ENCODE measurements at places on chromosomes 11 and 22.

DNA sequence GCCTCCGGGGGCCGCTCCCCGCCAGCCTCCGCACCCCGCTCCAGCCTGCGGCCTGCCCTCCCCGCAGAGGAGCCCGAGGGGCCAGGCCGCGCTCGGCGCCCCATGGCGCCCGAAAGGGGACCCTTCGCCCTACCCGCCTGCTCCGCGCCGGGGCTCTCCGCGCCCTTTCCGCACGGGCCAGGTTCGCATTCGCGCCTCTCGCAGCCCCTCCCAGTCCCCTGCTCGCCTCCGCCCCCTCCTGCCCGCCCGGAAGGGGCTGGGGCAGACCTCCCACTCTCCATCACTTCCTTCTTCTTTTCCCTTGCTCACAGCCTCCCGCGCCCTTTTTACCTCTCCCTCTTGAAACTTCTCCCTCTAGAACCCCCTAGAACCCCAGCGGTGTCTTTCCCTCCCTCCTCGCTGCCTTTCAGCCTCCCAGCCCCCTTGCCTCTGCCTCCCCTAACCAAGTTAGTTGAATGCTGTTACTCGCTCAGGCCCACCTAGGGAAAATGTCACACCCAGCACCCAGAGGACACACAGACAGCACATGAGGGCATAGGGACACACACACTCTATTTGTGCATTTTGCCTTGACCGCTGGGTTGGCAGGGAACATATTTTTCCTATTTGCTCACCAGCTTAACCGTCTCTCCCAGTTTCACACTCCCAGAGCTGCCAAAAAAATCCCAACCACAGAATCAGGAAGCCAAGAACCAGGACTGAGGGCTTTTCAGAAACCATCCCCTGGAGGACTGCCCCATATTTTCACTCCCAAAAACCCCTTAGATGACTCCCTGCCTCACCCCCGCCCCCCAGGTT lies at the start of gene SLC43A3:
TSS of gene SLC43A3 (minus strand) at position 193 of the 798 bp plus-strand sequence. CDS start 949 bp downstream, outside the sequence.
- ATAC-seq, result peak; percentile 70

DNA sequence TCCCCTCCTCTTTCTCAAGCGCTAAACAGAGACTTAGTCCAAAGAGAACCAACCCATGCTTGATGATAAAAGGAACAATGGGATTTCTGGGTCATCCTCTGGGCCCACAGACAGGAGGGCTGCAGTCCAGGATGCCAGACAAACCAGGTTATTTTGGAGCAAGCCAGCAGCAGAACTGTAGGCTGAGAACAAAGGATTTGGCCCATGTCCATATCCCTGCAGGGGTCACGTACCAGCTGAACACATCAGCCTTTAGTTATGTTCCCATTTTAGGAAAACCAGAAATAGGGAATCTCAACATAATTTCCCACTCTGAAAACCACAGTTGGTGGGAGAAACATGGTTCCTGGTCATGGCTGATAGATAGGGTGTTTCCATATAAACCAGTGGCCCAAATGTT lies 533.6 kb upstream of the CADM1 start:
- ATAC-seq, result no peak

- no peak for ATAC-seq
Observed at GRCh38 chr11:61123775-61124571, 21.7 kb downstream of the CD5 start.

GRCh38 chr11:119896387-119897045 lies 167.5 kb upstream of the NECTIN1 start:
- ATAC-seq, result no peak

GRCh38 chr11:57349491-57350274 lies 11.5 kb downstream of the P2RX3 start:
- peak; percentile 84 for ATAC-seq

GRCh38 chr11:399731-400211 lies 5.8 kb downstream of the PKP3 start:
- no peak for ATAC-seq

GRCh38 chr11:10540546-10540914 lies 457 bp downstream of the RNF141 start:
- ATAC-seq, result peak; percentile 65

GRCh38 chr22:27801616-27802345 lies at the start of gene MN1:
Gene MN1, minus strand, starts transcription at chr22:27801756. Its CDS starts 1,213 bp downstream, at chr22:27800543.
- peak; percentile 68 for ATAC-seq

- no peak for ATAC-seq
Observed at GRCh38 chr11:77444261-77444660, 29.6 kb downstream of the PAK1 start.

DNA sequence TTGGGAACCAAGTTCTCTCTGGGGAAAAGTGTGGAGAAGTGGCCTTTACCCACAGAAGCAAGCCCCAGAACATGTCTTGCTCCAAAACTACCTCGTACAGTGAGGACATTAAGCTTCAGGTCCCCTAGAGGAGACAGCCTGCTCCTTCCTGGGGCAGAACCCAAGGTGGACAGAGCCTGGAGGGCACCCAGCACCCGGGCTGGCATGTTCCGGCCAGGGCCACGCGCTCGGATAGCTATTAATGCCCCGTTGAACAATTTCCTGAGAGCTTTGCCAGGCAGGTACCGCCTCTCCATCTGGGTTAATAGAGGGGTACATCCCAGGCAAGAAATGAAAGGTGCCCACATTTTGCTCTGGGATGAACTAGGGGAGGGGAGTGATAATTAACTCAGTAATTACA lies 169.0 kb upstream of the GRK3 start:
- ATAC-seq, result no peak

DNA sequence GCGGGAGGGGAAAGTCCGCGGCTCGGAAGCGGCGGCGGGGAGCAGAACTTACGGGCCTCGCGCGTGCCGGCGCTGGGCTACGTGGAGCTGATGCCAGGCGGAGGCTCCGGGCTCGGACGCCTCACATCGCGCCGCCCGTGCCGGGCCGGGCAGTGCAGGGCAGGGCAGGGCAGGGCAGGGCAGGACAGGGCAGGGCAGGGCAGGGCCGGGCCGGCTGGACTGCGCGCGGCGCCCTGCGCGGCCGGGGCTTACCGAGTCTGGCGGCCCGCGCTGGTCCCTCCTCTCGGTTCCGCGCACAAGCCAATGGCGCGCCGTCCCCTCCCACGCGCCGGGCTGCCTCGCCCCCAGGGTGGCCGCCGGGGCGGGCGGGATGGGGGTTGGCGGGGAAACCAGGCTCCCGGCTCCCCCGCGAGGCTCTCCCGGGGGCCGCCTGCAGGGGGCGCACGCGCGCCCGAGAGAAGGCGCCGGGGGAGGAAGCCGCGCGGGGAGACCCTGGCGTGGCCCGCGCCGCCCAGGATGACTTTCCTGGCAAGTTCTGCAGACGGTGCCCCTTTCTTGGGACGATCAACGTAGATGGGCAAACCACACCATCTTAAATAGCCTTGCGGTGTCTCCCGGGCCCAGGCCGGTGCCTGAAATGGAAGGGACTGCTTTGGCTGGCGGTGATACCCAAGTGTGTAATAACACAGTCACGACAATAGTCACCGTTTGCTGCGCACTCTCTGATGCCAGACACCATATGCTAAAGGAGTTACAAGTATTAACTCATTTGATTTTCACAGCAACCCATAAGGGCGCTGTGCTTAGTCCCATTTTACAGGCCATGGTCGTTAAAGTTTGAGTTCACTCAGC lies at the start of gene TP53I11:
TSS of gene TP53I11 (minus strand) at position 259 of the 852 bp plus-strand sequence. CDS start 12,548 bp downstream, outside the sequence.
- ATAC-seq, result peak; percentile 81

GRCh38 chr22:38415046-38415445 lies 40.0 kb downstream of the KCNJ4 start:
- ATAC-seq, result no peak

- no peak for ATAC-seq
Observed at GRCh38 chr11:73974604-73975478, 7.8 kb downstream of the UCP2 start.

GRCh38 chr11:120637131-120637530 lies 125.6 kb downstream of the GRIK4 start:
- ATAC-seq, result no peak

- ATAC-seq, result peak; percentile 96
Observed at GRCh38 chr11:1694064-1694845, 2.7 kb upstream of the KRTAP5-6 start.

DNA sequence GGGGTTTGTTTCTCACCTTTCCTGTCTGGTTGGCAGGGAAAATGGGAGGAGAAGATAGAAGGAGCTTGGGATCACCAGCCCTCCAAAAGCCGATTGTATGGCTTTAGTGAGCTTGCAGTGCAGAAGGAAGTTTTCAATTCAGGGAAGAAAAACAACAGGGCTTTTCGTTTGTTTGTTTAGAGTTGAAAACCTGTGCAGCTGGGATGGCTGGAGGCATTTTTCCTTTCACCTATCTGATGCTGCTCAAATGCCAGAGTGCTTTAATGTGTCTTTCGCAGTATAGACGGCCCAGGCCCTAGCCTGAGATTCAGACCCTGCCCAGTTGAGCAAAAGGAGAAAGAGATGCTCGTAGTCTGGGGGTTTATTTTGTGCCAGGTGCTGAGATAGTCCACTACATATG lies 87.9 kb downstream of the INSC start:
- ATAC-seq, result no peak

- ATAC-seq, result no peak
Observed at GRCh38 chr11:75725547-75726320, 8.1 kb downstream of the MOGAT2 start.

- no peak for ATAC-seq
Observed at GRCh38 chr11:46049325-46049897, 71.8 kb downstream of the PHF21A start.

GRCh38 chr11:1638344-1638743 lies 8.8 kb downstream of the KRTAP5-5 start:
- no peak for ATAC-seq

- ATAC-seq, result no peak
Observed at GRCh38 chr11:8638300-8638699, 44.2 kb downstream of the TRIM66 start.

- ATAC-seq, result no peak
Observed at GRCh38 chr11:11816511-11817314, 25.1 kb upstream of the USP47 start.

DNA sequence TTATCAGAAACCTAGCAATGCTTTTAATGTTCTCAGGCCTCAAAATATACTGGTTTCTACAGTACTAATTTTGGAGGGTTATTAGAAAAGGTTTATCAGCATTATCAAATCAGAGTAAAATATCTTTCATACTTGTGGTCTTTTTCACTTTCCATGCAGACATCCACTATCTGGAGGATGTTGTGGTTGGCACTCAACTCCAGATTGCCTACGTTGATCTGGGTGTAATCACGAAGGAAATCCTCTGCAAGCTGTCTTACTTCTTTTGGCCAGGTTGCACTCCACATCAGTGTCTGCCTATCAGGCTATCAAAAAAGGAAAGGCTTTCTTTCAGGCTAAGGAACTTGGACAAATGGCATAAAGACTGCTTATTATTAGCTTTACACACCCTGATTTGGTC lies 11.6 kb downstream of the DDX17 start:
- ATAC-seq, result peak; percentile 53

DNA sequence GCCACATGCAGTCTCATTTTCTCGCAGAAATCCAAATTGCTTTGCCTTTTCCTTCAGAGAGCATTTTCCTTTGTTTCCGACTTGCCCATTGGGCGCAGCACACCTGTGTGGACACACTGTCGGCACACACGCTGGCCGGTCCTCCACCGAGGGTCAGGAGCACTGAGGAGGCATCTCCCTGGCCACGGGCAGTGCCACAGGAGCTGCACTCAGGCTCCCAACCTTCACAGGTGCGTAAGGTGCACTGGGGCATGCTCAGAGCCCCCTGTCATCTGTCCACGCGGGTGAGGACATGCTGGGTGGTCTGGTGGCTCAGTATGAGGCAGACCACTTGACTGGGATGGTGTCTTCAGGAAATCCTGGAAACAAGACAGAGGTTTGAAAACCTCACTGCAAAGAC lies 779.1 kb downstream of the BRD1 start:
- ATAC-seq, result no peak

- no peak for ATAC-seq
Observed at GRCh38 chr11:41836431-41836830, 377.0 kb upstream of the LRRC4C start.

DNA sequence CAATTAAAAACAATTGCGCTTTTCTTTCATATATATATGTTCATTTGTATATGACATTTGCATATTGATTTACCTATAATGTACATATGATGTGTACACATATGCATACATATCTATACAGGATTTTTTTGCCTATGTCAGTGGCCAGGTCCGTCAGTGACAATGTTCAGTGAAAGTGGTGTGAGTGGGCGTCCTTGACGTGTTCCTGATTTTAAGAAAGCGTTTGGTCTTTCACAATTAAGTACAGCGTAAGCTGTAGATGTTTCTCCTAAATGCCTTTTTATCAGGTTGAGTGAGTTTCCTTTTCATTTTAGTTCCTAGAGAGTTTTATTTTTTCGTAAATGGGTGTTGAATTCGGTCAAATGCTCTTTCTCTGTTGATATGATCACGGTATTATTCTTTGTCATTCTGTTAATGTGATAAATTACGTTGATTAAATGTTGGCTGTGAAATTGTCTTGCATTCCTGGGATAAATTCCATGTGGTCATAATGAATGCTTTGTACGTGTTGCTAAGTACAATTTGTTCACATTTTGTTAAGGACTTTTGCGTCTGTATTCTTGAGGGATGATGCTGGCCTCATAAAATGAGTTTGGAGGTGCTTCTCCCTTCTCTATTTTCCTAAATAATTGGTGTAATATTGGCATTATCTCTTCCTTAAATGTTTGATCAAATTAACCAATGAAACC lies 10.6 kb upstream of the GNB1L start:
- ATAC-seq, result no peak

GRCh38 chr11:102276362-102276761 lies 40.9 kb upstream of the BIRC3 start:
- peak; percentile 76 for ATAC-seq

DNA sequence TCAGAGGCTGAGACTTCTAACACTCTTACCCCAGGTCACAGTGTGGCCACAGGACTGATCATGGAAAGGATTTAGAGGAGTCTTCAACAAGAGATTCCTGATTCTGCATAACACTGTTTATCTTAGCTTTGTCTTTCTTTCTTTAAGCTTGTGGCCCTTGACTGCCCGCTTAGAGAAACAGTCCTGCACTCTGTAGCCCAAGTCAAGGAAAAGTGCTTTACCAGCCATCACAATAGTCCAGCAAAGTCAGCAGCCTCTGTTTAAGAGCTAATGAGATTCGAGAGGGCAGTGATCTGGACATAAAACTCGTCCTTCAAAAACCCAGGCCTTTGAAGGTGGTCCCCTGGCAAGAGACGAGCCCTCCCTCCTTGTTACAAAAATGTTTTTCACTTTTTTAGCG lies 30.0 kb downstream of the PRDM10 start:
- no peak for ATAC-seq

- ATAC-seq, result no peak
Observed at GRCh38 chr11:64580412-64580811, 10.6 kb upstream of the SLC22A12 start.

GRCh38 chr11:67440229-67441097 lies 2.8 kb downstream of the CORO1B start:
- no peak for ATAC-seq

GRCh38 chr11:40573254-40573891 lies 886.1 kb downstream of the LRRC4C start:
- ATAC-seq, result no peak

GRCh38 chr11:78200061-78200460 lies 11.3 kb downstream of the USP35 start:
- no peak for ATAC-seq

DNA sequence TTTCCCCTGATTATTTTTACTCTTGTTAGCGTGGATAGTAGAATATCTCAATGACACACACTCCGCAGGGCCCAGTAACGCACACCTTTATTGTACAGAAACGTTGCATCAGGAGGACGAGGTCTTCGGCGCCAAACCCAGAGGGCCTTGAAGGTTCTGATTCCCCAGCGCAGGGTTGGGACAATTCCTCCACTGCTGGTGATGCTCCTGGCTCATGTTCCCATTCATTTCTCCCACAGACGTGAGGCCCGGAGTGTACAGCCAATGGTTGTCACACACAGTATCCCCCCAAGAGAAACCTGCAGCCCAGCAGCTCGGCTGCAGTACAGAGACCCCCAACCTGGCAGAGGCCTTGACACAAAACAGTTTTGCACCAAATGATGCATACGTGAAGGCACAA lies 6.1 kb upstream of the ANO1 start:
- ATAC-seq, result no peak

GRCh38 chr22:26893173-26894110 lies 236.1 kb downstream of the MIAT start:
- no peak for ATAC-seq
